ENCODE measurements at places on chromosomes 1 and 21.

GRCh38 chr1:55970526-55971110, 608.7 kb downstream of the PLPP3 start:
- no peak for DNase-seq
- H3K27ac ChIP-seq, result no peak overlapping the region
- no peak overlapping the region for H3K4me3 ChIP-seq
- no peaks in the 10 kb centered on the region for H3K36me3 ChIP-seq

GRCh38 chr1:200493344-200493743, 83.5 kb upstream of the ZNF281 start:
- H3K27ac ChIP-seq, result no peak overlapping the region
- no peak overlapping the region for H3K4me3 ChIP-seq
- DNase-seq, result no peak
- H3K36me3 ChIP-seq, result no peaks in the 10 kb centered on the region
- H3K27me3 ChIP-seq, result no peaks in the 10 kb centered on the region
- H3K4me1 ChIP-seq, result peaks cover 3% of the 10 kb centered on the region

GRCh38 chr1:14522926-14523241, 75.6 kb upstream of the KAZN start:
- H3K36me3 ChIP-seq, result no peaks in the 10 kb centered on the region
- DNase-seq, result no peak
- no peaks in the 10 kb centered on the region for H3K4me1 ChIP-seq
- no peaks in the 10 kb centered on the region for H3K27me3 ChIP-seq
- H3K27ac ChIP-seq, result no peak overlapping the region
- H3K4me3 ChIP-seq, result no peak overlapping the region

GRCh38 chr1:152786077-152786476, at the start of gene LCE1E:
LCE1E (plus strand) TSS chr1:152786257; CDS start chr1:152787300, 1,043 bp downstream.
- H3K27me3 ChIP-seq, result peaks cover 14% of the 10 kb centered on the region
- H3K36me3 ChIP-seq, result no peaks in the 10 kb centered on the region
- H3K4me1 ChIP-seq, result no peaks in the 10 kb centered on the region
- H3K4me3 ChIP-seq, result no peak within 1 kb of the TSS
- no peak for DNase-seq
- H3K27ac ChIP-seq, result no peak within 1 kb of the TSS

DNA sequence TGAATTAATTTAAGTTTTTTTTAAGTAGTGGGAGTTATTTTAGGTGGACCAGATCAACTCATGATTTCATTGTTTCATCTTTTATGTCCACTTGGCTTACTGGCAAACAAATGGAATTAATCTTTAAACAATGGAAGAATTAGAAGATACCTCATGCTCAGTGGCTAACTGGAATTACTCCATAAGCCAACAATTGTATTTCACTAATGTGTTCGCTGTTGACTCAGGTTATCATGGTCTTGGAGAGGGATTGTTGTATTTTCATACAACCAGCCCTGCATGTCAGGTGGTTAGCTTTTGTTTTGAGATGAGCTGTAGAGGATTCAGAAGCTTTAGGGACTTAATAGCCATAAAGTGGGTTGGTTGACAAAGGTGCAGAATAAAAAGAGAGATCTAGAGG, 57.2 kb upstream of the HMCN1 start:
- no peaks in the 10 kb centered on the region for H3K27me3 ChIP-seq
- DNase-seq, result no peak

- no peaks in the 10 kb centered on the region for H3K27me3 ChIP-seq
- no peak for DNase-seq
- no peak overlapping the region for H3K27ac ChIP-seq
Measured at GRCh38 chr1:174916846-174917245, 82.9 kb upstream of the CACYBP start.

DNA sequence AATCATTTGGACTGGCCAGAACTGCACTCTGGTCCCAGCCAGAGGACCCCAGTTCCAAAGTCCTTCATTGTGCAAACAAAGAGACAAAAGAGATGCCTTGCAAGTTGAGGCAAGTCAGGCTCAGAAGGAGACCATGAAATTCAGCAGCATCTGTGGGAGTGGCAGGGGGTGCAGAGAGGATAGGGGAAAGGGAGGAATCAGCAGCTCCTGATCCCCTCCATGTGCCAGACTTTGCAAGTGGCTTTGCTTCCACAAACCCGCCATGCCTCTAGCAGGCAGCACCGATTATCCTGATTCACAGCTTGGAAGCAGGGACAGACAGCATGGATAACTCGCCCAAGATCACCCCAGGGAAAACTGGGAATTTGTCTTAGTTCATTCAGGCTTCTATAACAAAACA, 2.1 kb upstream of the CAPN9 start:
- no peak overlapping the region for H3K27ac ChIP-seq
- H3K4me1 ChIP-seq, result peaks cover 2% of the 10 kb centered on the region
- no peaks in the 10 kb centered on the region for H3K27me3 ChIP-seq
- no peaks in the 10 kb centered on the region for H3K36me3 ChIP-seq
- no peak for DNase-seq

DNA sequence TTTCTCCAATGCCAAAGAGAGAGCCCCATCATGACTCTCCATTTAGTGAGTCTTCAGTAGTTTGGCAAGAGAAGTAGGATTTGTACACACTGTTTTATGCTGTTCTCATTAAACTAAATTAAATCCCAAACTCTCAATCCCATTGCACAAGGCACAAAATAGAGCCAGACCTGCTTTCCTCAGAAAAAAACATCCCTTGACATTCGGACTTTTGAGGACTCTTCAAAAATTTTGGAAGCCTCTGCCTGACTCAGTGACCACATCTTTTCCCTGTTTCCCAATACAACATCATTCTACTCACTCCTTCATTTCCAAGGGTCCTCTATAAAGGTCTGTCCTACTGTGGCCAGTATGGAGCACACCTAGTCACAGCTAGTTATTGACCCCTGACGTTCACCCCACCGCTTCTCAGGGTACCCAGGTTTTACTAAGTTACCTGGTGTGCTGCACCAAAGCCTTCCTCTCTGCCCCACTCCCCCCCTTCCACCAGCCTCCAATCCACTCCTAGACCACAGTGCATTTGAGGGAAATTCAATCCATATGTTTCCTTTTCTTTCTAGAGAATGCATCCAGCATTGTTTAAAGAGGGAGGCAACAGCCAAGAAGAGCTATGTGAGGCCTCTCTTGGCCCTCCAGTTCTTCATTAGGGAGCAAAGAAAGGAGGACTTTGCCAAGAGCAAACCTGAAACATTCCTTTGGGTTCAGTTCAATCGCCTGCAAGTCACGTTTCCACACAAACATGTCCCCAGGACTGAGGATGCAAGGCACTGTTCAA, 428.7 kb downstream of the PLPP3 start:
- no peaks in the 10 kb centered on the region for H3K36me3 ChIP-seq
- no peaks in the 10 kb centered on the region for H3K27me3 ChIP-seq
- H3K4me3 ChIP-seq, result no peak overlapping the region
- H3K27ac ChIP-seq, result no peak overlapping the region

GRCh38 chr1:22408230-22408629, 43.4 kb upstream of the ZBTB40 start:
- no peaks in the 10 kb centered on the region for H3K36me3 ChIP-seq
- H3K4me3 ChIP-seq, result no peak overlapping the region
- DNase-seq, result no peak
- H3K27me3 ChIP-seq, result peaks cover 42% of the 10 kb centered on the region
- H3K27ac ChIP-seq, result no peak overlapping the region

DNA sequence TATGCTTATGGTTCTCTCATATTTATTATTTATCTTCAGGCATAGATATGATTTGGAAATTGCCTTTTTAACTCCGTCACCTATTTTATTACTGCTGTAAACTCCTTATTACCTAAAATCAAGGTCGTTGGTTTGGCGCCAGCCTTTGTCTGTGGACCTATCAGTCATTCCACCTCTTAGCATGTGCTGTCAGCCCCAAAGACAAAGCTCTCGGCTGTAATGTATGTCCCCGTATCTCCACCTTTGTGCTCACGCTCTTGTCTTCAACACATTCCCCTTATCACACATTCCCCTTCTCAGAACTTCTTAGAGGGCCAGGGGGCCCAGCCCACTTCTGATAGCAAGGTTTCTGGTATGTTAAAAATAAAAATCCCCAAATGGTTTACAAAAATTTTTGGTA, 342.2 kb downstream of the RYR2 start:
- peaks cover under 1% of the 10 kb centered on the region for H3K27me3 ChIP-seq
- no peaks in the 10 kb centered on the region for H3K36me3 ChIP-seq
- H3K4me3 ChIP-seq, result no peak overlapping the region
- H3K27ac ChIP-seq, result no peak overlapping the region
- no peaks in the 10 kb centered on the region for H3K4me1 ChIP-seq

GRCh38 chr1:22075718-22076117, 23.2 kb downstream of the CDC42 start:
- H3K4me3 ChIP-seq, result peak overlapping the region; percentile 36
- peak overlapping the region; percentile 27 for H3K27ac ChIP-seq
- peaks cover 54% of the 10 kb centered on the region for H3K4me1 ChIP-seq
- H3K27me3 ChIP-seq, result no peaks in the 10 kb centered on the region

- H3K27me3 ChIP-seq, result no peaks in the 10 kb centered on the region
- no peaks in the 10 kb centered on the region for H3K36me3 ChIP-seq
- no peak within 1 kb of the TSS for H3K27ac ChIP-seq
- no peaks in the 10 kb centered on the region for H3K4me1 ChIP-seq
- no peak within 1 kb of the TSS for H3K4me3 ChIP-seq
Measured at GRCh38 chr1:110450929-110451328, at the start of gene PROK1. PROK1 (plus strand) TSS chr1:110451149; CDS start chr1:110451217, 68 bp downstream.

DNA sequence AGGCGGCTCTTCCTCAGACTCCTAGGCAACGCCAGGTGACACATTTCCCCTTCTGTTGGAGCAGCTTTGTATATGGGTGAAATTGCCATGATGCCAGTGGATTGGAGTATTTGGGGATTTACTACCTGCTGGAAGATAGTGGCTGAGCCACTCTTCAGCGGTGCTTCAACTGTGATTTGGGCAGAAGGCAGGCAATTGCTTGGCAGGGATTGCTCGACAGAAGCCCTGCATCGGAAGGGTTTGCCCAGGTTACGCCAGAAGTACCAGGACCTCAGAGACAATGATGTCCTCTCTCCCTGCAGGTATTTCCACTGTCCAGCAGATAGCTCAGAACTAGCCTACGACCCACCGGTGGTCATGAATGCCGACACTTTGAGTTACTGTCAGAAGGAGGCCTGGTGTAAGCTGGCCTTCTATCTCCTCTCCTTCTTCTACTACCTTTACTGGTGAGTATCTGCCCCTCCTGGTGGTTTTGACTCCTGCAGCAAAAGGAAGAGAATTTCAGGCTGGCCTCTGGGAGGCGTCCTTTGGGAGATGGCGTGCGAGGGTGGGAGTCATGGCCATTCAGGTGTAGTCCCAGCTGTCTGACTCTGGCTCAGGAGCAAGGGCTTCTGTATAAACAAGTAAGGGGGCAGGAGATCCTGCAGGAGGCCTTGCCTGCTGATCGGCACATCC, 118.3 kb downstream of the CNIH3 start:
- H3K36me3 ChIP-seq, result no peaks in the 10 kb centered on the region

- no peaks in the 10 kb centered on the region for H3K36me3 ChIP-seq
- no peak overlapping the region for H3K4me3 ChIP-seq
- no peak for DNase-seq
- no peaks in the 10 kb centered on the region for H3K27me3 ChIP-seq
- H3K27ac ChIP-seq, result no peak overlapping the region
Measured at GRCh38 chr1:204042516-204042915, 30.4 kb upstream of the SOX13 start.

DNA sequence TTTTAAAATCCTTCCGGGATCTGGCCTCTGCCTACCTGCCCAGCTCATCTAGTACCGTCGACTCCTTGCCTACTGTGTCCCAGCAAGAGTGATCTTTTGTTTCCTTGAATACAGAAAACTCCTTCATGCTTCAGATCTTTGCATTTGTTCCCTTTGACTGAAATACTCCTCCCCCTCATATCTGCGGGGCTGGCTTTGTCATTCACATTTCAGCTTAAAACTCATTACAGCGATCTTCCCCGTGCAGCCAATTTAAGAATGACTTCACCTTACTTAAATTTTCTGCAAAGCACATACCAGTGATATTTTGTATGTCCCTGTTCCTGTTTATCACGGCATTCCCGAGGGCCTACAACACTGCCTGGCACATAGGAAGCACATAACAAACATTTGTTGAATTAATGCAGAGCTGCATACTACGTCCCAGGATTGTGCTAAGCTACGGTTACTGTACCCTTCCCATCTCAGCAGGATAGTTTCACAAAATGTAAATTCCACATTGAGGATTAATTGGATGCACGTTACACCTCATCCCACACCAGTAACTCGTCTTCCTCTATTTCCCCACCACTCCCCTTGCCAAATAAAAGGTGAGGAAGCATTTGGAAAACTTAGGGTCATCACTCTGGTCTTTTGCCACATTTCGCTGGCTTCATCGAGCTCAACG, 837 bp upstream of the DESI2 start:
- no peaks in the 10 kb centered on the region for H3K27me3 ChIP-seq
- no peak for DNase-seq
- no peaks in the 10 kb centered on the region for H3K36me3 ChIP-seq
- H3K27ac ChIP-seq, result no peak overlapping the region
- peaks cover 27% of the 10 kb centered on the region for H3K4me1 ChIP-seq

- DNase-seq, result peak; percentile 88
- peaks cover 32% of the 10 kb centered on the region for H3K36me3 ChIP-seq
- H3K4me1 ChIP-seq, result peaks cover 16% of the 10 kb centered on the region
- peak overlapping the region; percentile 19 for H3K4me3 ChIP-seq
Measured at GRCh38 chr1:198669023-198669698, 30.3 kb downstream of the PTPRC start.

DNA sequence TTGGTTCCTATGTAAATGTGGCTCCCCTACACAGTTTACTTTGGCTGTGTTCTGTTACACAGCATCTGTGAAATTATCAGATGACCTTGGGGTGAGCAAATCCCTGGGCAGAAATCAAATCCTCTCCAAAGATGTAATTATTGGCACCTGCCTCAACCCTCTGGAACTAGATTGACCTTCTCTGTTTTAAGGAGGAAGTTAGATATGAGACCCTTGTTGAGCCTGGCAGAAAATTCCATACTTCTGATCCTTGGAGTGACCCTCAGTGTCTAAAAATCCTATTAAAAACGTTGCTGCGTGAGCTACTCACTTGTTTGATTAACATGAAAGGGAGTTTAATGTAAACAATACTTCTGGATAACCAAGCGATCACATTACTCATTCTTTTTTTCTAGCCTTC, 122.0 kb downstream of the CLIC6 start:
- no peak for DNase-seq
- no peak overlapping the region for H3K27ac ChIP-seq
- H3K36me3 ChIP-seq, result peaks cover 18% of the 10 kb centered on the region
- H3K4me3 ChIP-seq, result no peak overlapping the region
- peaks cover 5% of the 10 kb centered on the region for H3K4me1 ChIP-seq

GRCh38 chr1:7299994-7300393, 471.1 kb upstream of the VAMP3 start:
- H3K36me3 ChIP-seq, result no peaks in the 10 kb centered on the region
- H3K27me3 ChIP-seq, result peaks cover 7% of the 10 kb centered on the region
- H3K4me1 ChIP-seq, result no peaks in the 10 kb centered on the region
- no peak for DNase-seq

- H3K36me3 ChIP-seq, result no peaks in the 10 kb centered on the region
- DNase-seq, result no peak
- H3K27me3 ChIP-seq, result no peaks in the 10 kb centered on the region
Measured at GRCh38 chr1:73516451-73516850, 681.5 kb downstream of the LRRIQ3 start.
